Activated CD4-positive, alpha-beta T cell treated with anti-CD3 and anti-CD28 coated beads, Interleukin-2, amount 50 U/mL, for 24 hours (primary cell): ENCODE measurements at places on chromosomes 4 and X.

- DNase-seq, result no peak
Observed at GRCh38 chr4:166903408-166903807, 330.9 kb downstream of the SPOCK3 start.

GRCh38 chrX:39762266-39762841 lies 335.4 kb downstream of the BCOR start:
- DNase-seq, result no peak

DNA sequence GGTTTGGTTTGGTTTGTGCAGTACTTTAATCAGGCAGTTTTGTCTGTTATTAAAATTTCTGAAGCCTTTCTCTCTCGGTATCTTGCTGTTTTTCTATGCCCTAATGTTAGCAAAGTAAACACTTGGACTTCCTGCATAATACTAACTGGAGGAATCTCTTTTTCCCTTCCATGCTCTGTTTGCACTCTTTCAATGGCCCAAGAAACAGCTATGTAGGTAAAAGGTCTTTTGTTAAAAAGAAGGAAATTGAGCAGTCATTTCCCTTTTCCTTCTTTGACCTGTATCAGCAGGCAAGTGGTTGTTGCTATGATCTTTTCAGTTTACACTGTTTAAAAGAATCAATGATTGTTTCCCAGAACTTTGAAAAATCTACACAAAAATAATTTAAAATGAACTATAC lies 82.7 kb downstream of the CCSER1 start:
- no peak for DNase-seq

GRCh38 chr4:32958586-32958985 lies 2238.4 kb downstream of the PCDH7 start:
- DNase-seq, result no peak

- DNase-seq, result no peak
Observed at GRCh38 chrX:40167233-40167849, 69.6 kb upstream of the BCOR start.
